Omental fat pad (tissue), 4 donors: ENCODE measurements at places on chromosomes 13 and 19.

GRCh38 chr13:41130356-41130755, 2.2 kb downstream of the KBTBD6 start:
- no peak for DNase-seq

- DNase-seq, result no peak
Observed at GRCh38 chr19:13134626-13135025, 15.5 kb downstream of the STX10 start.

DNA sequence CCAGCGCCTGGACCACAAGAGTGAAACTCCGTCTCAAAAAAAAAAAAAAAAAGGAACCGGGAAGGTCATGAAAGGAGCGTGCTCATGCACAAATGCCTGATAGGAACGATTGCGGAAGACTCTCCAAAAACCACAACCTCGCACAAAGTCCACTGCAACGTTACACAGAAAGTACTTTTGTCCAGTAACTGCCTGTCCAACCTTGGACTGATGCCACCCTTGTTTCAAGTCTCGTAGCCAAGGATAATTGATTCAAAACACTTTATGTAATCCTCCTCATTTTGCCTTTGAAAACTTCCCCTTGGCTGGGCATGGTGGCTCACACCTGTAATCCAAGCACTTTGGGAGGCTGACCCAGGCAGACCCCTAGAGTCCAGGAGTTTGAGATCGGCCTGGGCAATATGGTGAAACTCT, 13.7 kb downstream of the LGALS7 start:
- no peak for DNase-seq

- no peak for DNase-seq
Observed at GRCh38 chr13:81393721-81394120, 1052.8 kb upstream of the SPRY2 start.

DNA sequence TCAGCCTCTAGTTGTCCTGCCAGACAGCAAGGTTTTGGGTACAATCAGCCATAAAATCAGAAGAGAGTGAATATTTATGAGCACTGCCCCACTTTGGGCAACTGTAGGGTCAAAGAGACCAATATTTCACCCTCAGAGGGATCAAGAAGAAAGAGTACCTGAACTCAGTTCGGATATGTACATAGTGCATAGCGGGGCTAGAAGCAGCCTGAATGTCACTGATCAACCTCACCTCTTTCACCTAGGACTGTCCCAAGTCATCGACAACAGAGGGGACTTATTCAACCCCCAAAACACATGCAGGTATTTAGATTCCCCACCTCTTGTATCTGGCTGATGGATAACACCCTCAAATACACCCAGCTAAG, 446.9 kb downstream of the COG6 start:
- DNase-seq, result no peak

DNA sequence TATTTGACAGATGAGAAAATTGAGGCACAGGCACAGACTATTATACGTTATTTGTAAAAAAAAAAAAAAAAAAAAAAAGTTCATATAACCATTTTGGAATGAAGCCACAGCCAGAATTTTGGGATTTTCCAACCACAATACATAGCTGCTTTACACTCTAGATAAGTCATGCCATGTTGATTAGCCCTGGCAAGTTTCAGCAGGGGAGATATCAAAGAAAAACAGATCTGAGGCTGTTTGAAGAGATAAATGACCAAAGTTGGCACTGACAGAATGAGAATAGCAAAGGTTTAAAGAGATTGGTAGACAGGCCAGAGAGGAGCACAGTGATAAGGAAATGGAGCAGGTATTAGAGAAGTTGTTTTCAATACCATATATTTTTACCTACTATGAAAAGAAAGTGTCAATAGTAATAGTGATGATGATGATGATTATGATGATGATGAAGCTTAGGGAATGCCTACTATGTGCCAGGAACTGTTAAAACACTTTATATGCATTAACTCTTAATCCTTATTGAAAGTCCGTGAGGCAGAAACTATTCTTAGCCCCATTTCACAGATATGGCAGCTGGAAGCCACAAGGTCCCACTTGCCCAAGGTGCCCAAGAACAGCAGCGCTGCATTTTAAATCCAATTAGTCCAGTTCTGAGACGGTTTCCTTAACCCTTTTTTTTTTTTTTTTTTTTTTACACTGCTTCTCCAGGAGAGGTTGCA, 105.5 kb downstream of the MBNL2 start:
- DNase-seq, result no peak

GRCh38 chr13:96229356-96229755, 139.4 kb downstream of the HS6ST3 start:
- no peak for DNase-seq

DNA sequence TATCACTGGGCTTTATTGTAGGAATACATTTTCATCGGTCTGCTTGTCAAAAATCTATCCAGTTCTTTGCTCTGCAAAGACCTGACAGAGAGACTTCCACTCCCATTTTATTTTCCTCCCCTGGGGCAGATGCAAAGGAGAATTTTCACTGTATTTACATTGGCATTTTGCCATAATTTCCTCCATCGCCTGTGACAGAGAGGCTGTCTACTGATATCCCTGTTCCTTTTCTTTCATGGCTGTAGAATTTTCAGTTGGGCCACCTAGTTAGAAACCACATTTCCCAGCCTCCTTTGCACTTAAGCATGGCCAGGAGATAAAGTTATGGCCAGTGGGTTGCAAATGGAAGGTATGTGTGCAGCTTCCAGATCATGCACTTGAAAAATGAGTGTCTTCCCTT, 89.3 kb downstream of the NUFIP1 start:
- no peak for DNase-seq

DNA sequence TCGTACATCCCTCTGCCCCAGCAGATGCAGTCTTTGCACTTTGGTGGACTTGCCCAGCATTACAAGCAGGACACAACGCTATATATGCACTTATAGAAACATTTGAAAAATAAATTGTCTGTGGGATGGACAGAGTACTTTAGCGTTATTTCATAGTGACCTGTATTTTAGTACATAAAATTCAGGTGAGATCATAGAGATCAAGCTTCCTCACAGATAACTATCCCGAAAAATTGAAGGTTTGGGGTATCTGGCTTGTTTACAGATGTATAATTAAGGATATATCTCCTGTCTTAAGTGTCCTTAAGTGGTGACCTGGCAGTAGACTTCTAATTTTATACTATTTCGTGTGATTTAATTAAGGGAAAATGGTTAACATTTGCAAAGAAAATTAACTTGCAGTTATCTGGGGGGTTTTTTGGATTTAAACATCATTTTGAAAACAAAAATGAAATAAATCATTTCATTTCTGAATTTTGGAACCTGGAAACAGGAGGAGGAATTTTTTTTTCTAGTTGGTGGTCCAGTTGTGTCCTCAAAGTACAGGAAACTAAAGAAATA, 977 bp upstream of the MAB21L1 start:
- no peak for DNase-seq

DNA sequence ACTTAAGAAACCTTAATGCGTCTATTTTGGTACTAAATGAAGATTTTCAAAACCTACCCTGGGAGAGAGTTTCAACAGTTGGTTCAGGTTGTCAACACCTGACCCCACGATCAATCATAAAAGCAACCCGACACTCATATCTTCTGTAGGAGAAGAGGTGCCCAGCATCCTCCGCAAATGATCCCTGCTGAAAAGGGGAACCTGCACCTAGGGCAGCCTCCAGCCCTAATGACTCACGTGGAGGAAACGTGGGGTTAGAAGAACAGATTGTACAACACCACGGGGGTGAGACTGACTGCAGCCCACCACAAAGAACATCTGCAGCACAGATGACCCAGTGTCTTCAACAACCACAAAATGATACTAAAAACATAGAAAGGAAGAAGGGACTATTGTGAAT, 116.3 kb downstream of the RAB20 start:
- DNase-seq, result no peak

DNA sequence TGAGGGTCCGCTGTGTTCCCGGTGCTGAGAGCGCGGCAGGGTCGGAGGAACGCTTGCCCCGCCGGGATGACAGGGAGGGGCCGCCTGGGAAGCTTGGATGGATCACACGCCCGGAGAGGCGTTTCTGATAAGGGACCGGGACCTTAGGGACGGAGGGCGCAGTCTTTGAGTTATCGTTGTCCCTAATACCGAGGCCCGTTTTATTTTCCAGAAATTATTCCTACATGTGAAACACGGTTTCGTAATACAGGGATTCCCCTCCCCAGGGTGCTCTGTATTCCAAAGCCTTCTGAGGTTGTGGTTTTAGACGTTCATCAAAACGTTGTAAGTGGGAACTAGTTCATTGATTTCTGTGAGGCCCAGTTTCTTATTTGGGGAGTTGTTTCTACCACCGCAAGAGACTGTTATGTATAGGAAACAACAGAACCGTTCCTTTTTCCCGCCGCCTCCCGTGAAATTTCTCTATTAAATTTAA, 752 bp downstream of the PDCD5 start:
- DNase-seq, result no peak

GRCh38 chr19:49792829-49793560, 20.1 kb downstream of the FUZ start:
- DNase-seq, result no peak

DNA sequence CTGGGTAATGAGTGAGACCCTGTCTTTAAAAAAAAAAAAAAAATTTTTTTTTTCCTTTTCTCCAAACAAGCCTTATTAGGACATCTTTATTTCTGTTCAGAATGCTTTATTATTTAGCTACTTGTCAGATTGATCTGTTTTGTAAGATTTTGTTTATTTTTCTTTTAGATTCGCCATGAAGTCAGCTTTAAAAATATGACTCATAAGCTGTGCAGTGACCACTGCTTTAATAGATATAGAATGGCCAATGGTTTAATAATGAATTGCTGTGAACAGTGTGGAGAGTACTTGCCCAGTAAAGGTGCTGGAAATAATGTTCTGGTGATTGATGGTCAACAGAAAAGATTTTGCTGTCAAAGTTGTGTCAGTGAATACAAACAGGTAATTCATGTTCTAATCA, 47.7 kb downstream of the ZMYM2 start:
- no peak for DNase-seq

- no peak for DNase-seq
Observed at GRCh38 chr13:46712524-46712923, 84.4 kb downstream of the ESD start.

DNA sequence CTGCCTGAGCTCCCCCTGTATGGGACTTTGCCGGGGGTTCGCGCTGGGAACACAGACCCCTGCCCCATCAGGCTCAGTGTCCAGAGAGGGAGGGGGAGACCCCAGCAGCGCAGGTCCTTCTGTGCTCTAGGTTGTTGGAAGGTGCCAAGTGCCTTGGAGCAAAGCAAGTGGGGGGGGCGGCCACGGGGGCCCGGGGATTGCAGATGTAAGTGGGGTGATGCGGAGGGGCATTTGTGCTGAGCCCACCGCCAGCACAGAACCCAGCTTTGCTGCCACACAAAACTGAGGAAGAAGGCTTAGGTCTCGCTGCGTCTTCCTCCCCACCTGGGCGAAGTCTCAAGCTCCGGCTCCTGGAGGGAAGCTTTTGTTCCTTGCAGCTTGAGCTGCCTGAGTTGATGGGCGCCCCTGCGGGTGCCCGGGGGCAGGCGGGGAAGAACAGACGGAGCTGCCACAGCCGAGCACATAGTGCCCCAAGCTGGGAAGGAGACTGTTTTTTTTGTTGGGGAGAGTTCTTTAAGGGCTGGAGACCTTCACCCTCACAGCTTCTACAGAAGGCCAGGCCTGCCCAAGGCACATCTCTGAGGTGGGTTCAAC, 1.5 kb upstream of the NTN5 start:
- no peak for DNase-seq

DNA sequence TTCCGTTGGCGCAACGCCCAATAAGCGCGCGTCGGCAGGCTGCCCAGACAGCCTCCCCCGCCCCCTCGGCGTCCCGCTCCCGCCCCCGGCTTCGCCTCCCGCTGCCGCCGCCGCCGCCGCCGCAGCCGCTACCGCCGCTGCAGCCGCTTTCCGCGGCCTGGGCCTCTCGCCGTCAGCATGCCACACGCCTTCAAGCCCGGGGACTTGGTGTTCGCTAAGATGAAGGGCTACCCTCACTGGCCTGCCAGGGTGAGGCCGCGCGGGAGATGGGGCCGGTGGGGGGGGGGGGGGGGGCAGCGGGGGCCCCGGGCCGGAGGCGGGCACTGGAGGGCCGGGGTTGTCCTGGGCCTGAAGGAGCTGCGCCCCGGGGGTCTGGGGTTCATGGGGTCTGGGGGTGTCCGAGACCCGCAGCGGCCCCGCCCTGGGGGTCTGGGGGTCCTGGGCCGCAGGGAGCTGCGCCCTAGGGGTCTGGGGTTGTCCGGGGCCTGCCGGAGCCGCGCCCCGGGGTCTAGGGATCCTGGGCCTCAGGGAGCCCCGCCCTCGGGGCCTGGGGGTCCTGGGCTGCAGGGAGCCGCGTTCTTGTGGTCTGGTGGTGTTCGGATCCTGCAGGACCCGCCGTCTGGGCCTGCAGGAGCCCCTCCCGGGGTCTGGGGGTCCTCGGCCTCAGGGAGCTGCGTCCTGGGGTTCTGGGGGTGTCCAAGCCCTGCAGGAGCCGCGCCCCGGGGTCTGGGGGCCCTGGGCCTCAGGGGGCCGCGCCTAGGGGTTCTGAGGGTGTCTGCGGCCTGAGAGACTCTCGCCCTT, at the start of gene HDGFL2:
HDGFL2 (plus strand) TSS at position 124 of the 801 bp plus-strand sequence; CDS start at position 178, 54 bp downstream.
- no peak for DNase-seq

GRCh38 chr13:41565216-41565615, 107.9 kb downstream of the RGCC start:
- DNase-seq, result no peak

DNA sequence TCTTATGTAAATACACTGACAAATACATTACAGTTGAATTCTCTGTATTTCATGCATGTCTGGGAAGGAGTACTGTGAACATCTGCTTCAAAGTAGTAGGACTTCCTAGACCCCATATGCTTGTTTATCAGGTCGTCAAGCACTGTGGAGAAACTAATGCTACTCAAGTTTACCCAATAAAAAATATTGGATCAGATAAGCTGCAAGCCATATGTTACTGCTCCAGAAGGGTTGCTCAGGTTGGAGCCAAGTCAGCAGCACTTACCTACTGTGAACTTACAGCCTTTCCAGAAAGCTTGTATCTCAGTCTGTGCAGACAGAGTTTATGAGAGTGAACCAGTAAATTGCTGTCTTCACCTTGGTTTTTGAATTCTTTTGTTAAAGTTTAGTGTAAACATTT, 36.2 kb downstream of the SLAIN1 start:
- no peak for DNase-seq
